Activated naive CD8-positive, alpha-beta T cell treated with anti-CD3 and anti-CD28 coated beads for 36 hours (primary cell): ENCODE measurements at places on chromosomes 5 and 9. TPM values are rescaled to one million over a fixed set of nuclear protein-coding genes. Genes with fewer than 3 reads are reported as not detected.
A peak's percentile ranks its signal among the peaks of the same experiment; 100 is the strongest.

GTF2H2C gene
- total RNA-seq, result 64.2 TPM

PCDHA11 gene
- total RNA-seq, result not detected

ZNG1F gene
- total RNA-seq, result 16.0 TPM

DNA sequence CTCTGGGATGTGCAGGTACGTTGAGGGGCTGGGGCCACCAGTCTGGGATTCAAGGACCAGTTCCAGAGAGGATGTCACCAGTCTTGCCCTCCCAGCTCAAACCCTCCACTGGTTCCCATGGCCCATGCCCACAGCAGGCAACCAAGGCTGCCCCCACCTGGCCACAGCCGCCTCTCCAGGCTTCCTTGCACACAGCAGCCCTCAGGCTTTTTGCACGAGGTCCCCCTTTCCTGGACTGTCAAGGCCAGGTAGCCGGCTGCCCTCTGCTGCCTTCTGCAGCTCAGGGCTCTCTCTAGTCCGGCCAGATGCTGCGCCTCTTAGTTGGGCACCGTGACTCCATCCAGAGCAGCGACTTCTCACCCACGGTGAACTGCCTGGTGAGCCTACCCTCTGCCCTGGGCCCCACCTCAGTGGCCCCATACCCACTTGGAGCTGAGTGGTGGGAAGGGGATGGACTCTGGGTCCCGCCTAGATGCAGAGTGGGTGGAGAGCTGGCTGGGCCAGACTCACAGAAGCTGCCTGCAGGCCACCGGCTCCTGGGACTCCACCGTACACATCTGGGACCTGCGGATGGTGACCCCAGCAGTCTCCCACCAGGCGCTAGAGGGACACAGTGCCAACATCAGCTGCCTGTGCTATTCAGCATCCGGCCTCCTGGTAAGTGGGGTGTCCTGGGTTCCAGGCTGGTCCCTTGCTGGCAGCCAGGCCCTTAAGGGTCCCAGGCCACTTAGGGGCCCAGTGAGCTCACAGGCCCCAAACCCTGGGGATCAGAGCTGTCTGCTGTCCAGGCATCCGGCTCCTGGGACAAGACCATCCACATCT, 2.9 kb downstream of the WDR38 start:
- DNase-seq, result no peak
- peaks cover 4% of the 10 kb centered on the region for H3K27me3 ChIP-seq

DNA sequence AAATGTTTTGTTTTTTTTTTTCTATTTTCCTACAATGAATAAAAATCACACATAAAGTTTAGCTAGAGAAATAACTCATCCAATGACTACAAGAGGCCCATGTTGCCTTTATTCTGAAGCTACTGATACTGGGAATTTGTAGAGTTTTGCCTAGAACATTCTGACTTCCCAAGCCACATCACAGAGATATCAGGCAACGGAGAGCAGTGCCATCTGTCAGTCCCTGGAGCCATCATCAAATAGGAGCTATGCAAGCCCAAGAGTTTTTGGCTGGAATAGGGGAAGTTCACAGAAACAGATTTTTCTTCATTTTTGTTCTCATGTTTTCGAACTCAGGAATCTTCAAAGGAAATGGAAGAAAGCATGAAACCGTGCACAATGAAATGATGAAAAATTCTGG, 896.6 kb downstream of the TLE1 start:
- H3K27ac ChIP-seq, result no peak overlapping the region
- H3K4me3 ChIP-seq, result no peak overlapping the region
- no peak for DNase-seq
- H3K27me3 ChIP-seq, result no peaks in the 10 kb centered on the region

IL3 gene
- total RNA-seq, result 0.49 TPM

DNA sequence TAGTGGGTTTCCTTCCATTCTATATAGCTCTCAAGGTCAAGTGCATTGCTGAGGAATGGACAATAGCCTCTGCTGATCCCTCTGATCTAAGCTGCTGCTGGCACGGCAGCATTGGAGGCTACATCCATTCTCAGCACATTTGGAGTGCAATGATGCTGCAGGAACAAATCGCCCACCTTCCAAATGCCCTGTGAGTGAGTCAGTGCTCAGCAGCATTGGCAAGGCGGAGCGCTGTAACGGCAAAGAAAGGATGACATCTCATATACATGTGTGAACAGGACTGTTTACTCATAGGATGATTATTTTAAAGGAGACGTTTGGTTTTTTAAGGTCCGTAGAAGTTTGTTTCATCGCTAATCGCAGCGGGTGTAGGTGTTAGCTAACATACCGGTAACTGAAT, 408.7 kb downstream of the ARHGEF28 start:
- DNase-seq, result no peak
- peaks cover 4% of the 10 kb centered on the region for H3K4me1 ChIP-seq

EMB gene
- 59.5 TPM for total RNA-seq

MZB1 gene
- total RNA-seq, result 10.4 TPM

EFCAB9 gene
- total RNA-seq, result not detected

CD14 gene
- total RNA-seq, result 0.42 TPM

DNA sequence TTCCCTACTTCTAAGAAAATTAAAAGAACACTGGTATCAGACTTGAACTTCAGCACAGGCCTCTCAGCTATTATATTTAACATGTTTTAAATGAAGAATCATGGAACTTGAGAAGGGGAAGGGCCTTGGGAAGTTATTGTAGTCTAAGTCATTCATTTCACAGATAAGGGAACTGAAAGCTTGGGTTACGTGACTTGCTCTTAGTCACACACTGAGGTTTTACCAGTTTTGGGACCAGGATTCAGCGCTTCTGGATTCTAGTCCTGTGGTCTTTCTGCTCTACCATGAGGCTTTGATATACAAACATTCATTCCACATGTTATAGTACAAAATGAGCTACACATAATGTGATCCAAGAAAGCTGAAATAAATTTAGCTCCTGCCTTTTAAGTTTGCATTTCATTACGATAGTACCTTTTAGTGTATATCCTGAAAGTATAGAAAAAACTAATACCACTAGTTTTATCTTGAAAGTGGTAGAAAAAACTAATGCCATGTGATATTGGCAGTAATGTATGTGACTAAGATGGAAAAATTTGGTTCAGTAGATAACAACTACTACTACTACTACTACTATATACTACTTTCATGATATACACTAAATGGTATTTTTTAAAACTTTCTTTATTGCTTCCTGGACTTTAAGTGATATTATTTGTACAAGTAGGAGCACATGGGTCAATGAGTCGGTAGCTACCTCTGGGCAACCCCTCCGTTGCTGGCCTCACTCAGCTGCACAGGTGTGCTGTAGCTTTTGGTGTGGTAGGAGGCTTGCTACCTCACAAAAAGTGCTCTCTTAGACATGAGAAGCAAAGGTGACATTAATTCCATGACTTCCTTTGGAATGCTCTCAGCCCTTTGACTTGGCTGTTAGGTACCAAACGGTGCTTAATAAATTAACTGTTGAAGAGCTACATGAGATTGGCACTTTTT, 40.7 kb downstream of the F2RL2 start:
- DNase-seq, result no peak
- no peaks in the 10 kb centered on the region for H3K27me3 ChIP-seq
- peak overlapping the region; percentile 51 for H3K27ac ChIP-seq
- peaks cover 1% of the 10 kb centered on the region for H3K36me3 ChIP-seq

DNA sequence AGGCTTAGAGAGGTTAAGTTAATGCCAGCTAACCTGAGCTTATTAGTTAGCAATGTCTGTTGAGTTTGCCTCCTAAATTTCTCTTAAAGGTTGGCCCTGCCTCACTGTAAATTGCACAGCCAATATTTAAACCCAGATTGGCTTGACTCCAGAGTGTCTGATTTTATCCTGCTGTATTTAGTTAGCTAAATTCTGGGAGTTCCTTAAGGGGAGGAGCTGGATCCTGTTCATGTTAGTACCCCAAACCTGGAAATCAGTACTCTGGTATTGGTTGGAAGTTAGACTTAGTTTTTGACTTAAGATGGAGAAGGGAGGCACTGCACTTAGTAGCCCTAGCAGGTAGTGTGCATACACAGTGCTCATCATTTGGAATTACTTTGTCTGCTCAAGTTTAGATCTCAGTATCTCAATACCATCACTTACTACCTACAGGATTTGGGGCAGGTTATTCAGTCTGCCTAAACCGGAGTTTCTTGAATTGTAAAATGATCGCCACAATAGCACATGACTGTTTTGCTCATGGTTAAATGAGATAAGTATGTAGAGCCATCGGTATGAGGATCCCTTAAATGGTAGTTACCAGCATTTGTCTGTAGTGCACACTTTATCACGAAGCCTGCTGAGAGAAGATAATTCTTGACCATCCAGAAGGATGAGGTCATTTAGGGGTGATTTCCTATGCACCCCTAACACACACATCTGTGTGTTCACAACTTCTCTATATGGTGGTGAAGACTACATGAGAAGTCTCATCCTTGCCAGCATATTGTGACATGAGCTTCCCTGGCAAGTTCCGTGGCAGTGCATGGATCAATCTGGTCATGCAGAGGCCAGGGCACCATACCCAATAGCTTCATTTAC, 264.8 kb upstream of the TRIM32 start:
- no peaks in the 10 kb centered on the region for H3K4me1 ChIP-seq
- H3K36me3 ChIP-seq, result peaks cover 12% of the 10 kb centered on the region
- no peak for DNase-seq
- H3K4me3 ChIP-seq, result no peak overlapping the region
- no peaks in the 10 kb centered on the region for H3K27me3 ChIP-seq
- H3K27ac ChIP-seq, result no peak overlapping the region

PCDHA7 gene
- total RNA-seq, result not detected

GRCh38 chr9:12461763-12462460, 231.3 kb upstream of the TYRP1 start:
- no peaks in the 10 kb centered on the region for H3K27me3 ChIP-seq
- DNase-seq, result no peak
- H3K27ac ChIP-seq, result no peak overlapping the region
- H3K4me3 ChIP-seq, result no peak overlapping the region

- H3K27me3 ChIP-seq, result no peaks in the 10 kb centered on the region
- H3K27ac ChIP-seq, result peak overlapping the region; percentile 77
- peak overlapping the region; percentile 43 for H3K4me3 ChIP-seq
- no peak for DNase-seq
- peaks cover 30% of the 10 kb centered on the region for H3K4me1 ChIP-seq
- H3K36me3 ChIP-seq, result peaks cover 16% of the 10 kb centered on the region
Observed at GRCh38 chr5:59042201-59043055, 459.6 kb downstream of the RAB3C start.

GRCh38 chr9:131739959-131740648, at the start of gene RAPGEF1:
TSS of gene RAPGEF1 (minus strand) at chr9:131740076. CDS start at chr9:131739830, 246 bp downstream.
- peak; percentile 87 for DNase-seq
- H3K4me1 ChIP-seq, result peaks cover 57% of the 10 kb centered on the region
- peaks cover 22% of the 10 kb centered on the region for H3K36me3 ChIP-seq
- peak within 1 kb of the TSS; percentile 85 for H3K27ac ChIP-seq

- H3K27me3 ChIP-seq, result peaks cover 5% of the 10 kb centered on the region
- no peaks in the 10 kb centered on the region for H3K36me3 ChIP-seq
- no peak overlapping the region for H3K4me3 ChIP-seq
- no peak overlapping the region for H3K27ac ChIP-seq
- no peaks in the 10 kb centered on the region for H3K4me1 ChIP-seq
- no peak for DNase-seq
Observed at GRCh38 chr5:107282061-107282460, 388.7 kb downstream of the EFNA5 start.

DNA sequence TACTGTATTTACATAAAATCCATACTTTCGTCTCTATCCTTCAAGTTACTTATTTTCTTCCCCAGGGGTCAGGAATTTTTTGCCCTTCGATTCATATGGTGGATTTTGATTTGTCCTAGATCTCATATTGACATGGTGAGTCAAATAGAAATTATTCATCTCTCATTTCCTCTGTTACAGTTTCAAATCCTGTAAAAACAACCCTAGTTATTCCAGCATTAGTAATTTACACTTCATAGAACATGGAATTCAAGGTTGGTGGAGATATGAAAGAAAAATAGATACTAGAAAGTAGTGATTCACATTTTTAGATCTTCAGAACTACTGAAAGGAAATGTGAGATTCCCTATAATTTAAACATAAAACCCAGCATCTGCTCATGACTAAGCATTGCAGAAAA, 1331.0 kb upstream of the CDH9 start:
- DNase-seq, result no peak
- H3K4me3 ChIP-seq, result no peak overlapping the region
- no peaks in the 10 kb centered on the region for H3K27me3 ChIP-seq
- no peaks in the 10 kb centered on the region for H3K36me3 ChIP-seq
- H3K4me1 ChIP-seq, result no peaks in the 10 kb centered on the region
- no peak overlapping the region for H3K27ac ChIP-seq

DNA sequence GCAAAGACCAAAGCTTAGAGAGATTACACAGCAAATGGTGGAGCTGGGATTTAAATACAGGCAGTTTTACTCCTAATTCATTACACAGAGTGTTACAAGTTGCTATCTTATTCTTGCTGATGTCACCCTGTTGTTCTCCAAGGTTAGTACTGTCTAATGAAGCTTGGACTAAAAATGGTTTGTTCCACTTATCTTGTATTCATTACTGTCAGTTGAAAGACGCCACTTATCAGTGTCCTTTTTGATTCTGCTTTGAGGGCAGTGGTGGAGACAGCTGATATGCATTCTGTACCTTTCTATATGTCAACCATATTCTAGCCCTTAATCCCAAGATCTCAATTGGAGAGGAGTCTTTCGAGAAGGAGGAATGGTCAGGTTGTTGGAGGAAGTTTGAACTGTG, 14.0 kb upstream of the DENND4C start:
- no peak overlapping the region for H3K4me3 ChIP-seq
- H3K27ac ChIP-seq, result no peak overlapping the region
- H3K36me3 ChIP-seq, result no peaks in the 10 kb centered on the region
- no peaks in the 10 kb centered on the region for H3K4me1 ChIP-seq
- no peaks in the 10 kb centered on the region for H3K27me3 ChIP-seq
- no peak for DNase-seq

GRCh38 chr5:122933956-122934355, 88.5 kb downstream of the SNX24 start:
- H3K27me3 ChIP-seq, result no peaks in the 10 kb centered on the region
- no peak overlapping the region for H3K4me3 ChIP-seq

DNA sequence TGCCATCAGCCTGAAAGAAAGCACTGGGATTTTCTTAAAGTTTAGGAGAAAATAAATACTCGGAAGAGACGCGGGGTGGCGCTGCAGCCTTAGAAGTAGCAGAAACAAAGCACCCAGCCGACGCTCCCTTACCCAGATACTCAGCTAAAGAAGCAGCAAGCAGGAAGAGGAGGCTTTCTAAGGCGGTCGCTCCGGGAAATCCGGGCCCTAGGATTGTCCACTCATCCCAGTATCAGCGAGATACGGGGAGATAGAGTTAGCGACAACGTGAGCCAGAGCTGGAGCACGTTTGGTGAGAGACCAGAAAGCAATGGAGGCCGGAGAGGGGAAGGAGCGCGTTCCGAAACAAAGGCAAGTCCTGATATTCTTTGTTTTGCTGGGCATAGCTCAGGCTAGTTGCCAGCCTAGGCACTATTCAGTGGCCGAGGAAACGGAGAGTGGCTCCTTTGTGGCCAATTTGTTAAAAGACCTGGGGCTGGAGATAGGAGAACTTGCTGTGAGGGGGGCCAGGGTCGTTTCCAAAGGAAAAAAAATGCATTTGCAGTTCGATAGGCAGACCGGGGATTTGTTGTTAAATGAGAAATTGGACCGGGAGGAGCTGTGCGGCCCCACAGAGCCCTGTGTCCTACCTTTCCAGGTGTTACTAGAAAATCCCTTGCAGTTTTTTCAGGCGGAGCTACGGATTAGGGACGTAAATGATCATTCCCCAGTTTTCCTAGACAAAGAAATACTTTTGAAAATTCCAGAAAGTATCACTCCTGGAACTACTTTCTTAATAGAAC, at the start of gene PCDHB2:
Gene PCDHB2 (plus strand): TSS at position 135 of the 782 bp plus-strand sequence. CDS start 176 bp downstream, at position 311.
- H3K27me3 ChIP-seq, result peaks cover 54% of the 10 kb centered on the region
- no peaks in the 10 kb centered on the region for H3K4me1 ChIP-seq
- DNase-seq, result no peak
- peaks cover 7% of the 10 kb centered on the region for H3K36me3 ChIP-seq
- H3K27ac ChIP-seq, result no peak within 1 kb of the TSS

- peaks cover 58% of the 10 kb centered on the region for H3K27me3 ChIP-seq
- H3K4me3 ChIP-seq, result no peak overlapping the region
- no peaks in the 10 kb centered on the region for H3K36me3 ChIP-seq
- H3K4me1 ChIP-seq, result peaks cover 12% of the 10 kb centered on the region
Observed at GRCh38 chr5:132782101-132782500, 5.1 kb upstream of the SEPTIN8 start.

NUTM2F gene
- total RNA-seq, result not detected
